Stimulated activated CD4-positive, alpha-beta T cell treated with anti-CD3 and anti-CD28 coated beads, Interleukin-1b, Interleukin-23, amount 100 ng/mL, for 4 hours (primary cell): ENCODE measurements at places on chromosomes 1 and 21.

DNA sequence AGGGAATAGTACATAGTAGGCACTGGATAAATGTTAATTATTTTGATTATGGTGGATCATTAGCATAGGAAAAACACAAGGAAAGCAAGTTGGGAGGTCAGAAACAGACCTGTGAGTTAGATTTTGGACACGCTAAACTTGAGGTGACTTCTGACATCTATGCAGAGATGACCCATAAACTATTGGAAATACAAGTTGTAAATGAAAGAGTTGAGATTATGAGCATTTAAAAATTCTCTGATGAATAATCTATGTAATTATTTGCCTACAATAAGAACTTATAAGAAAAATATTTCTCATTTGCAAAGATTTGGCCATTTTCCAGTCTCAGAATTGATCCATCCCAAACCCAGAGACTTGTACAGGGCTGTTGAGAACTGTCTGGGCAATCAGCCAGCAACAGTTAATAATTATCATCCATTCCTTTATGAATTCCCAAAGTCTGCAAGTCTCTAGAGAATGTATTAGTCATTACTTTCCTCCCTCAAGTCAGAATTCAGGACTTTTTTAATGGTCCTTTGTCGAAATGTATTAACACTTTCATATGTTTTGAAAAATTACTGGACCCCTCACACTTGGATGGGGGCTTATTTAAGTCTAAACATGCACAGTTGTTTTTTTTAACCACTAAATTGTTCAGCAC lies 19.4 kb upstream of the SLAMF6 start:
- no peak for DNase-seq

DNA sequence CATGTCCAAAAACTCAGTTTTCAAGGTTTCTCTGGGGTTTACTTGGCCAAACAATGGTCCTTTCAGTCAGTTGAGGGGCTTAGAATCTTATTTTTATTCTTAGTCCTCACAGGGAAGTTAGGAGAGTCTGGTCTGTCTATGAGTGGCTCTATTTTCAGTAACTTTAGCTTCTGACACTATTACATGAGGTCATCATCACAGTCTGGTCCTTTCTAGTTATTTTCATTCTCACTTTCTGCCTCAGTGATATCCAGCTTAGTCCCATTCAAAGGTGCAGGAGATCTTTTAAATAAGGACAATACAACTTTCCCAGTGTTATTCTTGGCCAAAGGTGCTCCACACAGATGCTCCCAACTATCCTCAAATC lies 30.0 kb upstream of the FGGY start:
- no peak for DNase-seq

DNA sequence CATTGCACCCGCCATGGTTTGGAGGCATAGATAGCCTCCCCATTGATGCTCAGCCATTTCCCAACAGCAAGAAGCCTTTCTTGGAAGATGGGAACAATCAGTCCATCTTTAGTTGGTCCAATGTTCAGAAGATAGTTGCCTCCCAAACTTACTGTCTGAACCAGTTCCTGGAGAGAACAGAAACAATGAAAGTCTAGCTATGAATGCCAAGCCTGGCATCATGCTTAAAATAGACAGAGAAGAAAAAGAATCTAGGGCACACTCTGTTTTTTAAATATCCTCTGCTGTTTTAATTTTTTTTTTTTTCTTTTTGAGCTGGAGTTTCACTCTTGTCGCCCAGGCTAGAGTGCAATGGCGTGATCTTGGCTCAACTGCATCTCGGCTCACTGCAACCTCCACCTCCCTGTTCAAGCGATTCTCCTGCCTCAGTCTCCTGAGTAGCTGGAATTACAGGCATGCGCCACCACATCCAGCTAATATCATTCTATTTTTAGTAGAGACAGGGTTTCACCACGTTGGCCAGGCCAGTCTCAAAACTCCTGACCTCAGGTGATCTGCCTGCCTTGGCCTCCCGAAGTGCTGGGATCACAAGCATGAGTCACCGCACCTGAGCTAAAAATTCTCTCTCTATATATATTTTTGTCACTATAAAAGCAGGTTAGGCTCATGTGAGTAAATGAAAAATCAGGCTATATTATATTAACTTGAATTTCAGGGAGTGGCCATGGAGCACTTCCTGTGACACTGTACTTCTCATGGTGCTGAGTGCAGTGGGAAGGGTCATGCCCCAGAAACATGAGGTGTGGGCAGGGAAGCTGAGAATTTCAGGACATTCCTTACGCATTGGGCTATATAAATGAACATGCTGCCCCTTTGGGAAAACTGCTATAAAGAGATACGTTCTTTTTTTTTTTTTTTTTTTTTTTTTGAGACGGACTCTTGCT lies 19.1 kb downstream of the FUCA1 start:
- DNase-seq: no peak

DNA sequence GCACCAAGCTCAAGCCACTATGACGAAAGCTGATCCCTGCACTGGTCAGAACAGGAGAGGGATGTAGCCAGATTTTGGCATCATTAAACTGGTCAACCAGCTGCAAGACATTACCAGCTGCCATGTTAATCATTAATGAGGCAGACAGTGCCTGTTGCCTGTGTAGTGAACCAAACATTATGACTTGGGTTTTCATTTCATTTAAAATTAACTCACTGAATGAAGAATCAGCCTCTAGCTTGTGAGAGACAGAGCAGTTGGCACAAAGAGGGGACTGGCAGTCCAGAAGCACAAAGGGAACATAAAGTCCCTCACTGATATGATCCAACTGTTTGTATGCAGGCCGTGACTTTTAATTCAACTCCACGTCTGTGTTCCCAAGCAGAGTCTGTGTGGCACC lies 318.9 kb downstream of the SEC16B start:
- no peak for DNase-seq

GRCh38 chr21:25733859-25734653 lies 648 bp downstream of the ATP5PF start:
- DNase-seq: no peak

DNA sequence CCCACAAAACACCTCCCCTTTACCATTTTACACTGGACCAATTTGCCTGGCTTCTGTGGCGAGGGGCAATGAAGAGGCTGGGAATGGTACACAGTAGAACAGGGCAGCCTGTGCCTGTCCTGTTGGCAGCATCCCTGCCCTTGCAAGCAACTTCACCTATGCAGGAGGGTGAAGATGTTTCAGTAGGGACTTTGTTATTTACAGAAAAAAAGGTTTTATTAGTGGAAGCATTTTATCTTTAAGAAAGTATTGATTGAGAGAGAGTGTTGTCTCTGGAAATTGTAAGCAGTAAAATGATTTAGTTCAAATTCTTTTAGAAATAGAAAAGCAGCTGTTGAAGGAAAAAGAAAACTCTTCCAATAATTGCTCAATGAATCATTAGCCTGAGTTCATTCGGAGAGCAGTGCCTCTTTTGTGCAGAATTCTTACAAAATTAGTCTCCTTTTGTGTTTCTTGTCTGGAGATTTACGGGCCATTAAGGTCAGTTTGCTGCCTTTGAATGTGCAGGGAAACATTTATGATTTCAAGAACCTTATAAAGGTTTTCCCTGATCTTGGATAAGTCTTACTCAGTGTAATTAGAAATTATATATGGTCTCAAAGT lies 49.1 kb downstream of the HHAT start:
- no peak for DNase-seq

DNA sequence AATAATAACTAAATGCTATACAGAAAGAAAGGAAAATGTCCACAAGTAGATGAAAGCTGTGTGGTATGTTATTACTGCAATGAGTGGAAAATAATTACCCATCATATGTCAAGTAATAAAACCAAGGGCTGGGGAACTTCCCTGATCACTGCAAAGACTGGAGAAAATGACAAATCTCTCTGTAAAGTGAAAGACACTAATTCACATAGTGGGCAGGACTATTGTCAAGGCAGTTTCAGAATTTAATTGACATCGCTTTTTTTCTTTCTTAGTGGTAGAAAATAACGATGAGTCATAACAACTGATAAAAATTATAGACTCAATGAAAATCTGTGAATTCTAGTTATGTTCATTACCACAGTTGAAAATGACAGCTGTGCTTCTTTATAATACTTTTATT lies 153.7 kb upstream of the ST6GALNAC5 start:
- DNase-seq: no peak

DNA sequence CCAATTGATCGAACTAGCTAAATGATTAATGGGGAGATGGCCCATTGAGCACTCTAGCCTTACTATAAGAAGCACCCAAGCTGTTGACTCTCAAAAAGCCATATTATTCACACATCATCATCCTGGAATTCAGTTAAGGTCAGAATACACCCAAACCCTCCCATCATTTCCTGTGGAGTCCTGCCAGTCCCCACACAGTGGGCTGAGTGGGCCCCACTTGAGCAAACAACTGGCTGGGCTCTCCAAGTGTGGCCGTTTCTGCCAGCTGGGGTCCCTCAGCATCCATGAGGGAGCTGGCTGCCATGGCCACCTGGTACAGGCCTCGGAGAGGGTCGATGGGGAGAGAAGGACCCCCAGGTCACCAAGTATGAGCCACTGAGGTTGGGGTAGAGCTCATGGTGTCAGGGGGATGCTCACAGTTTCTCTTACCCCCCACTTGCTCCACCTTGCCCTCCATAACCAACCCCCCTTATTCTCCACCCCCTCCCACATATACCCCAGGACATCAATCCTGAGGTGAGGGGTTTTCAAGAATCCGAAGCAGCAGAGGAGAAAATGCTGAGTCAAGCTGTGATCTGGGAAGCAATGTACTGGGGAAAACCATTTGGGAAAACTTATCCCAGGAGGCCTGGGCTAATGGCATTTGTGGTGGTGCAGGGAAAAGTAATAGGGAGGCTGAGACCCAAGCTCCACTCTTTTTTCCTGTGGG lies 60.3 kb downstream of the UBE2T start:
- no peak for DNase-seq

DNA sequence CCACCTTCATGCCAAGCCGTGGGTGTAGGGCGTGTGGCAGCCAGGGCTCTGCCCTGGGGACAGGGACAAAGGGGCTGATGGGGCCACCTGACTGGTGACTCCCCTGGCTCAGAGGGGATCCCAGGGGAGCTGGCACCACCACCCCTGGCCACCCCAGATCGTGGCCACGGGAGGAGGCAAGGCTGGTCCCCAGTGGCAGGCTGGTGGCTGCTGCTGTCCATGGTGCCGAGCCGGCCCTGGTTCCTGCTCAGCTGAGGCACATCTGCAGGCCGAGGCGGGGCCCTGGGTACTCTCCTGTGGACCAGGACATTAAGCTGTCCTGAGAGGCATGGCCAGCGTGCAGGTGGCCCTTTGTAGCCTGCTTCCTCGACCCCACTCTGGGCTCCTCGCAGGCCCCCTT lies 6.5 kb downstream of the PLCH2 start:
- DNase-seq: no peak

DNA sequence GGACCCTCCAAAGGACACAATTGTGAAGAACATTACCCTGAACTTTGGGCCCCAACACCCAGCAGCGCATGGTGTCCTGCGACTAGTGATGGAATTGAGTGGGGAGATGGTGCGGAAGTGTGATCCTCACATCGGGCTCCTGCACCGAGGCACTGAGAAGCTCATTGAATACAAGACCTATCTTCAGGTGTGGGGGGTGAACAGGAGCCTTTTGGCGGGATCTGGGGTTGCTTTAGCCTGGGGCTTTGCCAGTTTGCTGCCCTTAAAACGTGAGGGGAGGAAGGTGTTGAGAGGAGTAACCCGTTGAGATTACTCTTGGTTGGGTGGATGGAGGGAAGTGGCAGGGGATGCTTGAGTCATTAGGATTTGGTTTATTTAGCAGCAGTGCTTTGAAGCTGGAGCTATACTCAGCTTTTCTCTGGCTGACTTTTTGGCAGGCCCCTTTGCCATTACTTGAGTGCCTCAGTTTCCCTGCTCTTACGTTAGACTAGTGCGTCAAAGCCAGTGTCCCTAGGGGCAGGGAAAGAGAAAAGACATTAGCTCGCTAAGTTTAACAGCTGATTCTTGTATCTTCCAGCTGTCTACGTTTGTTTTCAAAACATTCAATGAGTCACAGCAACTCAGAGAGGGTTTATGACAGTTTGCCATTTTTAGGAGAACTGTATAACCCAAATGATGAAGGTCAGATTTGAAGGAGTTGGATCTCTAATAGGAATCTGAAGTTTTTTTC lies 4.4 kb downstream of the NDUFS2 start:
- no peak for DNase-seq

DNA sequence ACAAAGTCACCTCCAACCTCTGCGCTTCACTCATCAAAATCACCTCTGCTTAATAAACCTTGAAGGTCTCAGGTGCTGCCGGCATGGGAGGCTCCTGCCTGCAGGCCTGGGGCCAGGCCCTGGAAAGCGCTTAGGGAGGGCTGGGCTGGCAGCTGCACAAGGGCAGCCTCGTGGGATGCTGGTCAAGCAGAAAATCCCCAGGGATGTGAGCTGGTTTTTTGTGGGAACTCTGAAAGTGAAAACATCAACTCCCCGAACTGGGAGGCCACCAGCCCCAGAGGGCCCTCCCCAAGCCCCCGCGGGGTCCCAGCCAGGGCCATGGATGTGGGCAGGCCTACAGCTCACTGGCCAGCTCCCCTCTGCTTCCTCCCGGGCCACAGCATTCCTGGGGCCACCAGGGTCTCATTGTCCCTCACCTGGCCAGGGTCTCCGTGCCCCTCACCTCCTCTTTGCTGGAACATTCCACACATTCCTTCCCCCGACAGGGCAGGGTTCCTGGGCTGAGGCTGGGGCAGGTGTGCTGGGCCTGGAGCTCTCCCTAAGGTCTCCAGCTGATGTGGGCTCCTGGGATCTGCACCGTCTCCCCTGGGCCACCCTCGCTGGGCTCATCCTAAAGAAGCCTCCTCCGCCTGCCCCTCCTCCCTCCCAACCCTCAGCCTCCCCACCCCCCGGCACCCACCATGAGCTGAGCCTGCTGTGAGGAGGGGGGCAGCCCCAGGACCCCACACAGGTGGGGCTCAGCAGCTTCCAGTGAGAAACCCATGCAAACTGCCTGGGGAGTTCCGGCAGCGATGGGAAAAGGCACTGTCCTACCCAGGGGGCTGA lies 36.0 kb upstream of the POFUT2 start:
- no peak for DNase-seq

DNA sequence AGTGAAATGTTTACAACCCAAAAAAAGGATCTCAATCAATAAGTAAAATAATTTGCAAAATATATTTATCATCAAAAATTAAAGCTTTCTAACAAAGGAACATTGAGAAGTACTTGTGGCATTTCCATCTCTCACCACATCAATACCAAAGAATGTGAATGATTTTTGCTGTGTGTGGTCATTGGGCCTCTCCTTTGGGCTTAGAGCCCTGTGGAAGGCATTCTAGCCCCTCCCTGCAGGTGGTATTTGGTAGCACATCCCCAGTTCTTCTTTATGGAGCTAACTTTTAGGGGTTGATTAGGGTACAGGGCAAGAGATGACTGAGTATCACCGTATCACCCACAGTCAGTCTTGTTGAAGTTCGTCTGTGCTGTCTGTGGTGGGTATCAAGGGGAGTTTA lies 294.1 kb upstream of the SGIP1 start:
- DNase-seq: no peak

- DNase-seq: no peak
These were observed 29.2 kb upstream of the NEXN start for GRCh38 chr1:77859248-77859647.

GRCh38 chr1:203593723-203594122 lies 32.9 kb upstream of the ATP2B4 start:
- DNase-seq: peak; percentile 36
